ENCODE measurements at places on chromosomes 12 and 14. TPM values are rescaled to one million over a fixed set of nuclear protein-coding genes. Genes with fewer than 3 reads are reported as not detected.

Gene SRSF9
- 197 TPM for total RNA-seq

Gene LTB4R2
- total RNA-seq = 14.8 TPM

Gene GALNT16
- total RNA-seq = 6.4 TPM

DNA sequence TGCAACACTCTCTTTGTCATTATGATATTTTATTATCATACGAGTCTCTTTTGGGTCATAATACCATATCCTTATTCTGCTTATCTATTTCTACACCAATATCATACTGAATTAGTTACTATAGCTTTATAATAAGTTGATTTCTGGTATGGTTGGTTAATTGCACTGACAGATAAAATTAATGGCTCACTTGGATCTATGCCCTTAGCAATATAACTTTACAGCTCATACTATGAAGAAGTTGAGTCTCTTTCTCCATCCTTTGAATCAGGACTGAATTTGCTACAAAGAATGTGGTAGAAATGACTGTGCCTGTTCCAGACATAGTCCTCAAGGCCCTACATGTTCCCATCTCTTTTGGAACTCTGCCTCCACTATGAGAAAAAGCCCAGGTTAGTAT is 139.7 kb upstream of the DYRK2 start:
- DNase-seq = no peak

- no peak for DNase-seq
Observed at GRCh38 chr12:103505371-103506236, 9.8 kb upstream of the C12orf42 start.
